Glomerular endothelial cell (primary cell): ENCODE measurements at places on chromosomes 13 and 19. TPM values are rescaled to one million over a fixed set of nuclear protein-coding genes. Genes with fewer than 3 reads are reported as not detected.

ZNF844 gene
- total RNA-seq, result 2.2 and 2.3 TPM in 2 replicates

MIER2 gene
- total RNA-seq, result 21.0 and 38.2 TPM in 2 replicates

DNA sequence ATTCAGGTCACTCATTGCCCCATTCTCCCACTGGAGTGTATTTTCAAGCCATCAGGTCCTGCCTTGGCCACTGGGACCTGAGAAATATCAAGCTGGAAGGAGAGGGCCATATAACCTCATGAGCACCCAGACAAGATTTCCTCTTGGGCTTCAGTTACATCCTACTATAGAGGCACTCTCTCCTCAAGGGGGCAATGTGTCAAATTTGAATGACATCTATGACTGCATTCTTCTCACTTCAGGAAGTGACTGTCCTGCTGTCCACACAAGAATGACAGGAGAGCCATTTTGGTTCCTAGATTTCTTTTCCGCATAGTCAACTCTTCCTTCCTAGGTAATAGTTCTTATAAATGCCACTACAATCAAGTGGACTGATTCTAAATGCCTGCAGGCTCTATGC, 416.2 kb downstream of the DIAPH3 start:
- no peak for DNase-seq

DNA sequence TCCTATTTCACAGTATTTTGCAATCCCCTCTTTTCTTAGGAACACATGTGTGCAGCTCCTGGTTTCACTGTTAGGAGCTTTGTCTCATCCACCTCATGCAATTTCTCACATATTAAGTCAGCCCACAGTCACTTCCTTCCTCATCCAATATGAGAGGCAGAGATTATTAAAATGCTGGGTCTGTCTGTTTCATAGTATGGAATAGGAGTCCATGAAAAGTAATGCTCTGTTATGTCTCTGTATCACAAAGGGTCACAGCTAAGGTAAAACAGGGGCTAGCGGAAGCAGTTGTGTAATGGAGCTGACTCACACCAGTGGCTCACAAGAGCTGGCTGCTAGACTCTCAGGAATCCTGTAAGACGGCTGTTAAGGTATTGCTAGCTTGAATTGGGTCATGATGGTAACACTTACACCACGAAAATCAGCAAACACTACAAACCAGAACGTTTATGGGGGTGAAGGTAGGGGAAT, 216.5 kb downstream of the EFNB2 start:
- peak; percentile 89 for DNase-seq

DNA sequence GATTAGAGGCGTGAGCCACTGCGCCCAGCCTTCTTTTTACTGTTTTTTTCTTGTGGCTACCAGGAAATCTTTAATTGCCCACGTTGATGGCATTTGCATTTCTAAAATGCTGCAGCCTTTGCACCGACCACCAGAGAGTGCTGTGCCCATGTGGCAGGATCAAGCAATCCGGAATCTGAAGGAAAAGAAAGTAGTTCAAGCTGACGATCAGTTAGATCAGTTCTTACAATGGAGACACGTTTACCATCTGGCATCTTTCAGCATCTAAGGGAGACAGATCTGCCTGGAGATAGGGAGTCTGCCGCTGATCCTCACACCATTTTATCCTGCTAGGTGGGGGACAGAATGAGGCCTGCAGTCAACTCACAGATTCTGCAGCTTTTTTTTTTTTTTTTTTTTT, 19.9 kb downstream of the TINCR start:
- peak; percentile 2 for DNase-seq

- DNase-seq, result no peak
These were observed 98.1 kb upstream of the IRS2 start for GRCh38 chr13:109884462-109884861.

DNA sequence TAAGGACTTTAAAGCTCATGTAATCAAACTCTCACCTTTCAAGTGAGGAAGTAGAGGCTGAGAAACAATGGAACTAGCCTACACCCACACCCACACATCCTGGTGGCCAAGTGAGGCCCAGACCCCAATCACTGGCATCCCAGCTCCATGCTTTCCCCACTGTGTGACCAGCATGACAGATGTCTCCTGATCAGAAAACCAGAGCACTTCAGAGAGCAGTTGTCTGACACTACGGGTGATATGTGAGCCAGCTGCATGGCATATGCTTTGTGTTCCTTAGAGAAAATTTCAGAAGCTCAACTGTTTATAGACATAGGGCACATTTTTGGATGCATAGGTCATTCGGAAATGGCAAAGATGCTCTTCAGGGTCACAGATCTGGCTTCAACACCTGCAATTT, 315.2 kb downstream of the NDFIP2 start:
- DNase-seq, result no peak

GRCh38 chr19:43727593-43727853, 11.6 kb downstream of the IRGC start:
- no peak for DNase-seq
